ENCODE measurements at places on chromosomes 4 and X. TPM values are rescaled to one million over a fixed set of nuclear protein-coding genes. Genes with fewer than 3 reads are reported as not detected.

GRCh38 chr4:136329042-136329662 is 1203.1 kb downstream of the PCDH18 start:
- no peak for DNase-seq

GRCh38 chr4:140834839-140835495 is 78.8 kb upstream of the TBC1D9 start:
- DNase-seq = no peak

- DNase-seq = no peak
These were observed 128.5 kb downstream of the BCOR start for GRCh38 chrX:39969099-39969818.

DNA sequence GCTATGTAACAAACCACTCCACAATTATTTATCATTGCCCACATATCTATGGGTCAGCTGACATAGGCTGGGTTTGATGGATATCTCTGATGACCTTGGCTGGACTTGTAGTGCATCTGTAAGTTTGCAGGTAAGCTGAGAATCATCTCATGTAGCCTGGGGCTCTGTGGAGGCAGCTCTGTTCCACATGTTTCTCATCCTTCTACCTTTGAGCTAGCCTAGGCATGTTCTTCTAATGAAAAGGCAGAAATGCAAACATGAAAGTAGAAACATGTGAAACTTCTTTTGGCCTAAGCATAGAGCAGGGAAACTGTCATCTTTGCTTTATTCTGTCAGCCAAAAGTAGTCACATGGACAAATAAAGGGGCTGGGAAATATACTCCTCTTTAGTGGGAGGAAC is 18.2 kb downstream of the MRPL1 start:
- no peak for DNase-seq

GRCh38 chr4:176593943-176594342 is 198.8 kb downstream of the VEGFC start:
- DNase-seq = no peak

GRCh38 chrX:154308108-154308946 is 12.7 kb downstream of the TKTL1 start:
- peak; percentile 49 for DNase-seq

DNA sequence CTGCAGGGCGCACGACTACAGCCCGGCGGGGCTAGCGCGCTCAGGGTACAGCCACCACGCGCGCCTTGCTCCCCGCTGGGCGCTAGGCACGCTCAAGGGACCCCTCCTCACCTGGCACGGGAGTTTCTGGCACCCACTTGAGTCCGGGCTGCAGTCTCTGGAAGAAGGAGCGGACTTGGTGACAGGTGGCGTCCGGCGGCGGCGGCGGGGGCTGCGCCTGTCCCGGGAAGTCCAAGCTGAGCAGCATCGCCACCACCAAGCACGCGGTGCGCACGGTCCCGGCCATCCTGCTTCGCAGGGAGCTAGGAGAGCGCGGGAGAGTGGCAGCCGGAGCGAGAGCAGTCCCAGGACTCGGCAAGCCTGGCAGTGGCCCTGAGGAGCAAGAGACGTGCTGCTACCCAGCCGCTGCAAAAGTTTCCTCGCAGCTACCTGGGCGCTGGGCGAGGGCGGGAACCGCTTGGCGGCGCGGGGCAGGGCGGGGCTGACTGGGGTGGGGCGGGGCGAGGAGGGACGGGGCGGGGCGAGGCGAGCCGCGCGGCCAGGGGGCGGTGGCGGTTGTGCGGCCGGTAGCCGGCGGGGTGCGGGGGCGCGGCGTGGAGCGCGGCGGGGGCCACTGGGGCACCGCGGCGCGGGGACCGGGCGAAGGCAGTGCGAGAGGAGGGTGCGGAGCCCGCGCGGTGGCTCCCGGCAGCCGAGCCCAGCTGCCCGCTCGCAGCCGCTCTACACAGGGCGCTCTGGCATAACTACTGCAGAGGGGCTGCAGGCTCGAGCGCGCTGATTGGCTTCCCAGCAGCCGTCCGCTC is at the start of gene GPC3:
Gene GPC3, minus strand, starts transcription at position 431 of the 803 bp plus-strand sequence.
- DNase-seq = peak; percentile 92

- DNase-seq = peak; percentile 37
These were observed 314.3 kb upstream of the CLNK start for GRCh38 chr4:10998846-10999245.

Gene PABPC4L
- total RNA-seq = 3.8 TPM

Gene APLN
- total RNA-seq = 0.88 TPM
